ENCODE measurements at places on chromosomes 7 and 10. TPM values are rescaled to one million over a fixed set of nuclear protein-coding genes. Genes with fewer than 3 reads are reported as not detected.

The IFIT5 gene
- 2.3 TPM for total RNA-seq

The PTF1A gene
- total RNA-seq: not detected

The CRHR2 gene
- 0.07 TPM for total RNA-seq

The PLPP4 gene
- not detected for total RNA-seq

The C7orf33 gene
- total RNA-seq: not detected

The SPDYE2B gene
- not detected for total RNA-seq

The LIPN gene
- not detected for total RNA-seq

The AKR1D1 gene
- total RNA-seq: 0.31 TPM

The SRRT gene
- total RNA-seq: 382 TPM

The HOXA2 gene
- not detected for total RNA-seq

The BAG3 gene
- total RNA-seq: 11.4 TPM

The GPR26 gene
- 0.07 TPM for total RNA-seq

The CCDC172 gene
- total RNA-seq: 1.8 TPM

The NXPH1 gene
- 0.11 TPM for total RNA-seq

The PWWP2B gene
- 10.0 TPM for total RNA-seq

The METTL27 gene
- 13.5 TPM for total RNA-seq

The ADIRF gene
- not detected for total RNA-seq

The DGKI gene
- total RNA-seq: 0.77 TPM

The PLXDC2 gene
- total RNA-seq: 38.7 TPM

The OR2F2 gene
- total RNA-seq: not detected
